ENCODE measurements at places on chromosomes 3 and 15. TPM values are rescaled to one million over a fixed set of nuclear protein-coding genes. Genes with fewer than 3 reads are reported as not detected.

Gene CCR5
- 5.8 TPM for total RNA-seq

Gene AP3S2
- 24.7 TPM for total RNA-seq

Gene PRC1
- total RNA-seq = 86.0 TPM

Gene GPR149
- total RNA-seq = not detected

Gene CAV3
- total RNA-seq = not detected

Gene ZNF662
- total RNA-seq = 0.47 TPM
